Parietal lobe (tissue), 2 donors: ENCODE measurements at places on chromosomes 4 and X. TPM values are rescaled to one million over a fixed set of nuclear protein-coding genes. Genes with fewer than 3 reads are reported as not detected.

PNMA3 gene
- total RNA-seq, result 15.0 TPM

MID2 gene
- 12.2 TPM for total RNA-seq

IL3RA gene
- total RNA-seq, result 1.6 TPM

AMER1 gene
- 14.4 TPM for total RNA-seq

AFF2 gene
- 124 TPM for total RNA-seq

TAF9B gene
- 32.6 TPM for total RNA-seq

PAGE1 gene
- total RNA-seq, result not detected

FHDC1 gene
- total RNA-seq, result 7.2 TPM

SLC2A9 gene
- 7.2 TPM for total RNA-seq

SRPK3 gene
- not detected for total RNA-seq

WWC2 gene
- 20.3 TPM for total RNA-seq

HAND2 gene
- not detected for total RNA-seq

TECRL gene
- 0.31 TPM for total RNA-seq

FGF2 gene
- 8.1 TPM for total RNA-seq

CLIC2 gene
- 3.8 TPM for total RNA-seq

LUZP4 gene
- total RNA-seq, result not detected

C4orf33 gene
- 12.5 TPM for total RNA-seq

PGRMC1 gene
- 140 TPM for total RNA-seq

PDGFRA gene
- total RNA-seq, result 56.7 TPM
